T-helper 17 cell (primary cell): ENCODE measurements at places on chromosomes 4 and X.

DNA sequence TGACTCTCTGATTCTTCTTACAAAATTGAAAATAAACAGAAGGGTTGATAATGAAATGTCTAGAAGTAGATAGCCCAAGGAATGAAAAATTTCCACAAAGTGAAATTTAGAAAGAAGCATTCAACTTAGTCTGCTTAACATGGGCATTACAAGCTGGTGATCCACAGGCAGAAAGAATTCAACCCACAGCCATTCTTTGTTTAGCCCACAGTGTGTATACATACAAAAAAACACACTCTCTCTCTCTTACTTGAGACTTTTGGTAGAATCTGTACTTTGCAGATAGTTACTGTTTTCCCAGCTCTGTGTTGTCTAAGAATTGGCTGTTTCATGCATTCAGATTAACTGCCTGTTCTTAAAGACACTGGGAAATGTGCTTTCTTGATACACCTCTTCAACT is 159.8 kb downstream of the SLC4A4 start:
- no peak overlapping the region for H3K4me3 ChIP-seq
- DNase-seq: no peak
- H3K27me3 ChIP-seq: peaks cover 13% of the 10 kb centered on the region
- H3K4me1 ChIP-seq: no peaks in the 10 kb centered on the region

- no peaks in the 10 kb centered on the region for H3K4me1 ChIP-seq
- H3K27ac ChIP-seq: no peak overlapping the region
Observed at GRCh38 chrX:117854806-117855205, 261.8 kb downstream of the KLHL13 start.

- no peaks in the 10 kb centered on the region for H3K36me3 ChIP-seq
- no peaks in the 10 kb centered on the region for H3K4me1 ChIP-seq
- H3K4me3 ChIP-seq: no peak overlapping the region
- H3K27me3 ChIP-seq: no peaks in the 10 kb centered on the region
- DNase-seq: no peak
- no peak overlapping the region for H3K27ac ChIP-seq
Observed at GRCh38 chrX:125757794-125758564, 408.1 kb downstream of the DCAF12L2 start.

DNA sequence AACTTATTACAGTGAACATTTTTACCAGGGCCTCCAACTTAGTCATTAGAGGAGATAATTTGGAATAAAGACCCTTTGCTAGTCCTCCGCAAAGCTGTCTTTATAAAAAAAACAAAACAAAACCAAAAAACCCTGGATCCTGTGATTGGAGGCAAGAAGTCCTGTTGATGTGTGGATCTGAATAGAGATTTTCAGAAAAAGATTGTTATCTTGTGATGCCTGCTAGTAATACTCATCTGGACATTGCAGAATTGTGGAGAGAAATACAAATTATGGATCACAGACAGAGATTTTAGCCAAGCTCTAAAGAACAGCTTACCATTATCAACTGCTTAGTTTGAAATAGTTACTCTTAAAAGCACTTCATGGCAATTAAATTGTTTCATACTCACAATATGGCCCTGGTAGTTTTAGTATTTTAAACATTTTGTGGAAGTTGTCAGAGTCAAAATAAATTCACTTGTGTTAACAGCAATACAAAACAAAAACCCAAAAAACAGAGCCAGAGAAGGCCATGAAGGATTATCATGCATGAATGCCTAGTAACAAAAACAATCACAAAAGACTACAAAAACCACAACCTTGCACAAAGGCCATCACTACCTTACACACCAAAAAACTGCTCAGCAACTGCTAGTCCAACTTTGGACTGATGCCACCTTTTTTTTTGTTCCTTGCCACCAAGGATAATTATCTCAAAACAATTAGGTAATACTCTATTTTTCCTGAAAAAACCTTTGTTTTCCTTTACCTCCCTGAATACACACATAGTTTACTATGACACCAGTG is 514.5 kb upstream of the SLIT2 start:
- H3K4me1 ChIP-seq: no peaks in the 10 kb centered on the region
- no peak overlapping the region for H3K4me3 ChIP-seq
- H3K27ac ChIP-seq: no peak overlapping the region
- H3K27me3 ChIP-seq: no peaks in the 10 kb centered on the region
- no peaks in the 10 kb centered on the region for H3K36me3 ChIP-seq

DNA sequence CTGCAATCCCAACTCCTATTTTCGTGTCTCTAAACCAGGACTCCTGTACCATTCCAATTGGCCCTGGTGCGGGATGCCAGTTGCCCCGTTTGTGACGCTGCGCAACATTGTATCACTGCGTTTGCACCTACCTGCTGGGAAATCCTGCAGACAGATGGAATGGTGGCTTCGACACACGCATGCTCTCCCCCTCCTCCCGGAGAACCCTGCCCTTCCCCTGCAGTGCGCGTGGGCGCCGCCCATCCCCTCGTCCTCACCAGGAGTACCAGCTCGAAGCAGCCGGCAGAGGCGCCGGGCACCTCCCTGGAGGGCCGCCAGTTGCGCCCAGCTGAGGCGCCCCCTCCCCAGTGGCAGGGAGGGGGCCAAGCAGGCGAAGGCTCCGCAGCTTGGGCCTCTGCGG is 1.4 kb downstream of the DGKK start:
- H3K4me1 ChIP-seq: peaks cover 7% of the 10 kb centered on the region
- H3K27me3 ChIP-seq: peaks cover 45% of the 10 kb centered on the region
- H3K4me3 ChIP-seq: no peak overlapping the region
- H3K27ac ChIP-seq: no peak overlapping the region
- peaks cover 3% of the 10 kb centered on the region for H3K36me3 ChIP-seq

DNA sequence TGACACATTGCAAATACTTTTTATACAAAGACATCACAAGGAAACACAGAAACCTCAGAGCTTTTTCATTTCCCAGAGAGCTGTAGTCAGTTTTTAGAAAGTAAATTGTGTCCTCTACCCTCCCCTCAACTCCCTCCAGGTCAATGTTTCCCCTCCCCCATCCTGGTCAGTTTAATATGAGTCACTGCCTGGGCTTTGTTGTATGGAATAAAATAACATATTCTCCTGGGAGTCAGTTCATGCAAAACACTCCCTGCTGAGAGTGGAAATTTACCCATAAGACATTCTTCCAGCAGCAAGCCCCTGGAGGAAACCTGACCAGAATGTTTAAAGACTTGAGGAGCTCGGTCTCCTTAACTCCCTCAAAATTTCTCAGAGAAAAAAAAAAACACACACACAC is 270.1 kb upstream of the LDB2 start:
- H3K4me1 ChIP-seq: no peaks in the 10 kb centered on the region
- DNase-seq: no peak
- H3K27ac ChIP-seq: no peak overlapping the region
- H3K36me3 ChIP-seq: no peaks in the 10 kb centered on the region
- H3K27me3 ChIP-seq: peaks cover 16% of the 10 kb centered on the region

DNA sequence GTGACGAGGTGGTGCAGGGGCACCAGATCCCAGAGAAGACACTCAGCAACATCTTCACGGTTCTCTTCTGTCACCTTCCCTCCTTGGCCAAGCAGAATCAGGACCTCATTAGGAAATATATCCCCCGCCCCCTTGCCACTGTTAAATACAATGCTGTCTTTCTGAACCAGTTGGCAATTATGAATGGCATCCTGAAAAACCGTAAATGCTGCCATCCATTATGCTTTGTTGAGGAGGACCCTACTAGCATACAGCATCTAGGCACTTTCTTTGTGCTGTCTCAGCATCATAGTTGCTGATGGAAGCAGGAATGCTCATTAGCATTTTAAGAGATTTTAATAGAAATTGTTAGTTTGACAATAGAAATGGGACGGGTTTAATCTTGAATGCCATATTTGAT is 138.5 kb downstream of the DCLK2 start:
- H3K4me1 ChIP-seq: no peaks in the 10 kb centered on the region
- H3K4me3 ChIP-seq: no peak overlapping the region
- H3K27me3 ChIP-seq: peaks cover 25% of the 10 kb centered on the region
- H3K36me3 ChIP-seq: no peaks in the 10 kb centered on the region
- DNase-seq: no peak

GRCh38 chr4:152633118-152633517 is 46.7 kb downstream of the TMEM154 start:
- H3K36me3 ChIP-seq: peaks cover 10% of the 10 kb centered on the region
- H3K27me3 ChIP-seq: no peaks in the 10 kb centered on the region
- no peak overlapping the region for H3K27ac ChIP-seq
- DNase-seq: no peak
- no peak overlapping the region for H3K4me3 ChIP-seq

GRCh38 chrX:51889851-51890250 is 3.6 kb upstream of the MAGED1 start:
- H3K27ac ChIP-seq: no peak overlapping the region
- no peaks in the 10 kb centered on the region for H3K27me3 ChIP-seq
- no peak for DNase-seq
- H3K4me3 ChIP-seq: no peak overlapping the region

DNA sequence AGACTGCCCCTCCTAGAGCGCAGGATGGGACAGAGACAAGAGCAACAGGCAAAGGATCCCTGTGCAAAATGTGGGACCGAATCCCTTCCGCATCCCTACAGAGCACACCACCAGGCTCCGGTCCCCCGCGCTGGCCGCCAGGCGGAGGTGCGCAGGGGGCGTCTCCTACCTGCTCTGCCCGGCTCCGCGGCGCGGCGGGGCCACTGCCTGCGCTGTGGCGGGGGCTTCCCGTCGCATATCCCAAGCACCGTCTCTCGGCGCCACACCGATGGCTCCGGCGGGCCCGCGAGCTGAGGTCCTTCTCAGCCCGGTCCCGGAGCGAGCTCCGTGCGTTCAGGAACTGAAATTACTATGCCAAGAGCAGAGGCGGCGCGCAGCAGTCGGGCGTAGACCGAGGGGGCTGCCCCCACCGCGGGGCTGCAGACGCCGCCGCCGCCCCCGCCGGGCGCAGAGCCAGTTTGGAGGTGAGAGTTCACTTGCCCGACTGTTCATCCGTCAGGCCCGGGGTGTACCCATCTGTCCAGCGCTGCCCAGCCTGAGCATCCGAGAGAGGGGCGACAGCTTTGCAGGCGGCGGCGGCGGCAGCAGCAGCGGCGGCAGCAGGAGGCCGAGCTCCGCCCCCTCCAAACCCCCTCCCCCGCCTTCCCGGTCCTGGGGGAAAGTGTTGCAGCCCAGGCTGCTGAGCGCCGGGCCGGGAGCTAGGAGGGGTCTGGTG is at the start of gene GPRIN3:
Gene GPRIN3 (minus strand): TSS at position 355 of the 715 bp plus-strand sequence. CDS start 57,690 bp downstream, outside the sequence.
- peaks cover 49% of the 10 kb centered on the region for H3K4me1 ChIP-seq
- no peak within 1 kb of the TSS for H3K27ac ChIP-seq
- H3K36me3 ChIP-seq: peaks cover 23% of the 10 kb centered on the region
- peak; percentile 64 for DNase-seq
- peak within 1 kb of the TSS; percentile 97 for H3K4me3 ChIP-seq
- no peaks in the 10 kb centered on the region for H3K27me3 ChIP-seq

DNA sequence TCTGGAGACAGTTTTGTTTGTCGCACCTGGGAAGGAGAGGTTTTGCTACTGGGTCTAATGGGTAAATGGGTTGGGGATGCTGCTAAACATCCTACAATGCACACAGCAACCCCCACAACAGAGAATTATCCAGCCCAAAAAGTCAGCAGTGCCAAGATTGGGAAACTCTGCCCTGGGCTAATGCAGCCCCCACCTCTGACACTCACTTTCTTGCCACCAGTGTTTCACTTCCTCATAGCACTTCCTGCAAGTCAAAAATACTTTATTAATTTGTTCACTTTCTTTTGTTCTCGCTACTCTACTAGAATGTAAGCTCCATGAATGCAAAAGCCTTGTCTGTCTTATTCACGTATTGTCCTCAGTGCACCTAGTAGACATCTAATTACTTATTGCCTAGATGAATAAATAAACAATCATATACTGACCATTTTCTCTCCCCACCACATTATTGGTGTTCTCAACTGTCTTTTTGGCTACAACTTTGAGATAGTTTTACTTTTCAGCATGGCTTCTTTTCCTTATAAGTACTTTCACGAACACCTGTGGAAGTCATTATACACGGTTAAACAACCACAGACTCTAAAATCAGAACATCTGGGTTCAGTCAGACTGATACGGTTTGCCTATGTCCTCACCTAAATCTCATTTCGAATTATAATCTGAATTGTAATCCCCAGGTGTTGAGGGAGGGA is 82.0 kb upstream of the PITX2 start:
- no peaks in the 10 kb centered on the region for H3K4me1 ChIP-seq
- H3K27ac ChIP-seq: no peak overlapping the region
- no peaks in the 10 kb centered on the region for H3K36me3 ChIP-seq
